GM18507 (cell line): ENCODE measurements at places on chromosomes 1 and 21.

- no peak for DNase-seq
These were observed 101.9 kb downstream of the CCDC185 start for GRCh38 chr1:223494926-223495645.

- no peak for DNase-seq
These were observed 3.8 kb upstream of the HES3 start for GRCh38 chr1:6239950-6240768.

DNA sequence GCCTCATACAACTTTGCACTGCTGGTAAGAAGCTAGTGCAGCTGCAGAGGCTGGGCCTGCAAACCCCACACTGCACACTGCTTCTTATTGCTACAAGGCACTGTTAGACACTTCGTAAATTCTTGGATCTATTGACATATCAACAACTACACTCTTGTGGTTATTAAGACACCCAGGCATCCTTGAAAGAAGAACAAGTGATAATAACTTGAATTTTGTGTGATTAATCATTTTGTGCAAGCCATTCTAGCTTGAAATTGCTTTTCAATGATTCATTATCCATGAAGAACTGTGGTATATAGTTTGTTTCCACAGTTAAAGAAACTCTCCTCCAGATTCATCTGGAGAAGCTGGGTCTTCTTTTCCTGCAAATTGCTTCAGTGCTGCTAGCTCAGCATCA is 33.7 kb upstream of the IFI44L start:
- DNase-seq = no peak

DNA sequence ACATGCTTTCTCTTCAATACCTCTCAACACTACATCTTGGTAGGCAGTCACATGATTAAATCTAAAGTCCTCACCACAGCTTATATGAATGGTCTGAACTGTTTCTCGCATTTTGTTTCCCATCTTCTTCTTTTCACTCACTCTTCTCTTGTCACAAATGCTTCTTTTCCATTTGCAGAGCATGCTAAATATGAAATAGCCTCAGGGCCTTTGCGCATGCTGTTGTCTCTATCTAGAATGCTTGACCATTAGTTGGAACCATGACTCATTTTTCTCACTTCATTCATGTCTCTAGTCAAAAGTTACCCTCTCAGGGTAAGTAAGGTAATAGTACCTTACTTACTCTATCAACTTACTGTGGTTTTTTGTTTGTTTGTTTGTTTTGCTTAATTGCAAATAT is 239.7 kb downstream of the PTPRC start:
- no peak for DNase-seq

DNA sequence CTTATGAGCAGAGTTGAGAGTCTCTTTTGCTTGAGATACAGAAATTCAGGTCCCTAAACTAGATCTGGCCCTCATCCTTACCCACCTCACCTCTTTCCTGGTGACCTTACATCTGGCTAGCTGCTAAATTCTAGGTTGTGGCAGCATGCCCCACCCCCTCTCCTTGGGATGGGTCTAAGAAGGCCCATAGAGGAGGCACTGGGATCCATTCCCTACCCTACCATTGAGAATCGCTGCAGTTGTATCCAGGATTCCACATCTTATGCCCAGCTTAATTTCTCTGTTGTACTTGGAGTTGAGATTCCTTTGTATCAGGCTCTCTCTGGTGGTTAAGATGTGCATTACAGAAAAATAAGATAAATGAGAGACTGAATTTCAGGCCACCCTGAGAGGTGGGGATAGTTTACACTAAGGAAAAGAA is 9.5 kb upstream of the TMEM39B start:
- no peak for DNase-seq

DNA sequence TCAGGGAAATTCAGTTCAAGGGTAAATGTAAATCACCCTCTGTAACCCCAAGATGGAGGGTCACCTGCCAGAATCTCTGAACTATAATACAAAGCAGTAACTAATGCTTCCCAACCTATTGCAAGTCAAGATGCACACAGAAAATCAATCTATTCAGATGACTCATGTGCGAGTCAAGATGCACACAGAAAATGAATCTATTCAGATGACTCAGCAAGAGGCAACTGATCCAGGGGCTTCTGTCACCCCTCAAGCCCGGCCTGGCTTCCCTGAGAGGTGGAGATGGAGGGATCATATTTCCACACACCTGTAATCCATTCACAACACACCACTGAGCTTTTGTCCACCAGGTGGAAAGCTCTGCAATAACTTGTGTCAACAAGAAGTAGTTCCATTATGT is 17.4 kb upstream of the HIVEP3 start:
- no peak for DNase-seq

GRCh38 chr1:41351262-41352151 is 9.7 kb upstream of the FOXO6 start:
- no peak for DNase-seq

DNA sequence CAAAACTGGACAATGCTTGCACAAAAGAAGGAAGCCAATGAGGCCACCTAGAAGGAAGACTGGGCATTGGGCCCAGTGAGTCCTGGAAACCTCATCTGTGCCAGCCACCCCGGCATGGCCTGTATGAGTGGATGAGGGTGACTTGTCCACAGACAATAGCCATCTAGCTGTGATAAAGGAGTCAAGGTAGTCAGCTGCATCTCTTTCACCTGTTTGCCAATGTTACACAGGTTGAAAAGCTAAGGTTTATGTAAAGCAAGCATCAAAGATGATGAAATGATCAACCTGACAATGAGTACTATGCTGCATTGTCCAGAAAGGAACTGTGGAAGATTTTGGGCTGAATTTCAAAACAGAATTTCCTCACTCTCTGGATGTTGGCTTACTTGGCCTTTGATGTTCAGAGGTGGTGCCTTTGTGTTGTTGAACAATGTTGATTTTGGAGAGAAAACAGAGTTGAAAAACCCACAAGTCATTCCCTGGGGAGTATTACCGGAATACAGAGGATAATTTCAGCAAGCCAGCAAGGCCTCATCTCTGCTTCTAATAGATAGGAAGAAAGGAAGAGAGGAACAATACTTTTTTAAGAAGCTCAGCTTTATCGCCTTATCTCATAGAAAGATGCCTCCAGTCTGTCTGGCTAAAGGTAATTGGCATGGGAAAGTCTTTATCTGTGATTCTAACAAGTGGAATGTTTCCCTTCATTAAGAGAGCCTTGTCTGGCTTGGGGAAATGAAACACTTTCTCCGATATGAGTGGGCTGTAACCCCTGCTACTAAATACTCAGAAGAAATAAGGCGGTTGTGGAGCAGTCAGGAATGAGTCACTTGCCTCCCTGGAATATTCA is 11.4 kb upstream of the SELE start:
- DNase-seq = no peak

DNA sequence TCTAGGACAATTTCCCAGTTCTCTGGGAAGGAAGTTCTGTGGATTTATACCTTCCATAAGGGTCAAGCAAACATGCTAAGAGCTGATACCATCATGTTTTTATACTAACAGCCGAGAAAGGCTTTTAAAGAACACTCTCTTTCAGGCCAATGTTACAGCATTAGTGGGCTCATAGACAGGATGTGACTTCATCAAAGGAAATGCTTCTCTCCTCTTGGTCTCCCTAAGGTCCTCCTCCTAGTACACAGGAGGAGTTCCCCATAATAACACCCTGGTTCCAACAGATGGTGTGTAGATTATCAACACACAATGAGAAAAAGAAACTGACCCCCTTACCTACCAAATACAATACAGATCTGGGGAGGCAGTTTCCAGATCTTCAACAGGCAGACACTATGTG is 26.7 kb upstream of the GLIS1 start:
- DNase-seq = no peak

- peak; percentile 54 for DNase-seq
These were observed 5.4 kb upstream of the NEK2 start for GRCh38 chr1:211680752-211681327.

GRCh38 chr1:81725823-81726222 is 74.9 kb upstream of the ADGRL2 start:
- no peak for DNase-seq

GRCh38 chr1:212586206-212587015 is 22.1 kb upstream of the ATF3 start:
- DNase-seq = no peak

DNA sequence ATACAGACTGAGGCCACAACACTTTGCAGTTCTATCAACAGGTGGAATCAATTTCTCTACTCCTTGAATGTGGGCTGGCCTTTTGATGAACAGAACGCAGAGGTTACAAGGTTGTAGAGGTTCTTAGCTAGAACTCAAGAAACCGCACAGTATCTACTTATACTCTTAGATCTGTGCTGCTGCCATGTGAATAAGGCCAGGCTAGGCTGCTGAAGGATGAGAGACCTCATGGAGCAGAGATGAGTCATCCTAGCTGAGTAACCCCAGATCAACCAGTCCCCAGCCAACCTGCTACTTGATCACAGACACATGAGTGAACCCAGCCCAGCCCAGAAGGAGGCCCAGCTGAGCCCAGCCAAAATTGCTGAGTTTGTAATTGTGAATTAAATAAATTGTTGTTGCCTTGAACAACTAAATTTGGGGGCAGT is 35.3 kb upstream of the BCAR3 start:
- DNase-seq = no peak

GRCh38 chr1:224811564-224811963 is 117.9 kb upstream of the DNAH14 start:
- no peak for DNase-seq

- DNase-seq = no peak
These were observed 164.3 kb downstream of the MIS18A start for GRCh38 chr21:32114419-32115035.

DNA sequence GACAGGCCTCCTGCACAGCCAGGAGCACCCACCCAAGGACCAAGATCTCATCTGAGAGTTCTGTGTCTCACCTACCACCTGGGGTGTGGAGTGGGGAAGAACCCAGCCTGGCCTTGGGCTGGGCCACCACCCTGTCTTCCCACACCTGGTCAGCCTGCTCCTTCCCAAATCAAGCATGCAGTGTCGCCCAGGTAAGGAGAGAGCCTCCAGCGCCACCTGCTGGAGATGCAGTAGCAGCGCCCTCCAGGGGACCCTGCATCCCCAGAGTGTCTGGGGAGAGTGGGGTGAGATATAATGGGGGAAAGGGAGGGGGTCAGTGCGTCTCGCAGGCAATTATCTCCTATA is 32.3 kb downstream of the KIAA2013 start:
- peak; percentile 72 for DNase-seq

- DNase-seq = no peak
These were observed 37.8 kb downstream of the CAPZB start for GRCh38 chr1:19447550-19447949.

GRCh38 chr21:16976193-16976592 is 536.6 kb upstream of the CXADR start:
- no peak for DNase-seq

DNA sequence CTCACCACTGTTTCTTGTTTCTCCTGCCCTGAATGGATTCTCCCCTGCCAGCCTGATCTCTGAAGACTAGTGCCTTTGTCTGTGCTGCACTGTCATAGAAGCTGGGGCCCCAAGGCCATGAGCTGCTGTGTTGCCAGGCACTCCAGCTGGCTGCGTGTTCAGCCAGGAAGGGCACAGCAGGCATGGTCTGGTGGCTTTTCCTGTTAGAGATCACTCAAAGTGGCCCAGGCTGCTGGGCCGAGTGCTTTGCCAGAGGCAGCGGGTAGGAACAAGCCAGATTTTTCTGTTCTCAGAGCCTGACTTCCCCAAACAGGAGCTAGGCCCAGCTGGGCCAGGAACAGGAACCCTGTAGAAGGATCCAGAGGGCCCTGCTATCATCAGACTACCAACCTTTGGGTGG is 5.2 kb downstream of the ADPRS start:
- DNase-seq = no peak

GRCh38 chr1:241637046-241637590 is 3.1 kb downstream of the CHML start:
- DNase-seq = no peak

GRCh38 chr1:204972426-204972825 is 70.6 kb upstream of the CNTN2 start:
- no peak for DNase-seq

DNA sequence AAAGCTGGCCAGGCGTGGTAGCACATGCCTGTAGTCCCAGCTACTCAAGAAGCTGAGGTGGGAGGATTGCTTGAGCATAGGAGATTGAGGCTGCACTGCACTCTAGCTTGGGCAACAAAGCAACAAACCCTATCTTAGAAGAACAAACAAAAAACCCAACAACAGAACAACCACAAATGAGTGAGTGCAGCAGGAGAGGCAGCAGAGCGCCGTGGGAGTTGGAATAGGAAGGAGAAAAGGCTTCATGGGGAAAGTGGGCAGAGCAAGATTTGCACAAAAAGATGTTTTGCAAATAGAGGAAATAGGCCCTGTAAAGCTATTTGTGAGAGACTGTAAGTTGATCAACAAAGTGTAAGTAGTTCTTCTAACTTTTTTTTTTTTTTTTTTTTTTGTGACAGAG is 19.6 kb downstream of the SMAP2 start:
- no peak for DNase-seq

GRCh38 chr1:209199822-209200221 is 383.7 kb upstream of the CAMK1G start:
- DNase-seq = no peak

- no peak for DNase-seq
These were observed 48.4 kb upstream of the HOOK1 start for GRCh38 chr1:59766227-59766855.

DNA sequence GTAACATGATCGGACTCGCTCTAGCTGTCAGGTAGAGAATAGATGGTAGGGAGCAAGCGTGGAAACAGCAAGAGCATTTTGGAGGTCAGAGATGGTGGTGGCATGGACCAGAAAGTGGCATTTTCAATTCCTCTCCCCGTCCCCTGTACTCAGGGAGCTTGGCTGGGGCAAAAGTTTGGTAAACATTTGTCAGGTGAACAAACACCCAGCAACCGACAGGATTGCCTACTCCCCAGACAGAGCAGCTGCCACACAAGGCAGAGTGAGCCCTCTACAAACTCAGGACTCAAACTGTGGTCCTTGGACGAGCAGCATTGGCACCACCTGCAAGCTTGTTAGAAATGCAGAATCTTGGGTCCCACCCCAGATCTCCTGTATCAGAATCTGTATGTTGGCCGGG is 14.3 kb downstream of the PTAFR start:
- DNase-seq = no peak

- no peak for DNase-seq
These were observed 53.1 kb upstream of the PTCH2 start for GRCh38 chr1:44895919-44896734.
